Kidney glomerular epithelial cell (primary cell): ENCODE measurements at places on chromosomes 11 and 22.

DNA sequence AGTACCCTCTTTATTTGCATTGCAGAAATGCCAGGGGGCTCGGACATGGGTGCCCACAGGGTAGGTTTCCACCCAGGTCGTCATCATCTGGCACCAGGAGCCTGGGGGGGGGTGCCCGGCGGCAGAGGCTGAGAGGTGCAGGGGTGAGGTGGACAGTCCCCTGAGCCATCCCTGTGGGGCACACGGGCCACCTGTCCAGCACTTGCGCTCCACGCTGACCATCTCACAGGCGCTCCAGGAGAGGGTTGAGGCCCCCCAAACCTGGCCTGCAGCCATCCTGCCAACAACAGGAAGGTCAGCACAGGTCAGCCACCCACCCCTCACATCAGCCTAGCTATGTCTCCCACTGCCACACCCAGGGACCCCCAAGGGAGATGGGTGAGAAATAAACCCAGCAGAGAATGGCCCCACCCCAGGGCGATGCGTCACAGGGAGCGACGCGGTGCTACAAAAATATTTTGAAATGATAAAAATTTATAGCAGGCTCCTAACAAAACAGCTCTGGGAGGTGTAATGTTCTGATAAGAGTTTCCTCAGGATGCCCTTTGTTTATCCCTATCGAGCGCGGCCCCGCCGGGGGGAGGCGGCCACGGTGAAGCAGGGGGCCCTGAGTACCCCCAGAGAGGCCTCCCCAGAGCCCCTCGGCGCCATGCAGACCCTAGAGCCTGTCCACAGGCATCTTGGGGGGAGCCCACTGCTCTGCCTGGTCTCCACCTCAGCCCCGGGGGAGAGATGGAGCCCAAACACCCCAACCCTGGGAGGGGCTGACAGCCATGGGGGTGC, 21.0 kb upstream of the GNB1L start:
- no peak for DNase-seq

- DNase-seq: no peak
Measured at GRCh38 chr11:57360991-57361390, 20.0 kb downstream of the PRG3 start.

DNA sequence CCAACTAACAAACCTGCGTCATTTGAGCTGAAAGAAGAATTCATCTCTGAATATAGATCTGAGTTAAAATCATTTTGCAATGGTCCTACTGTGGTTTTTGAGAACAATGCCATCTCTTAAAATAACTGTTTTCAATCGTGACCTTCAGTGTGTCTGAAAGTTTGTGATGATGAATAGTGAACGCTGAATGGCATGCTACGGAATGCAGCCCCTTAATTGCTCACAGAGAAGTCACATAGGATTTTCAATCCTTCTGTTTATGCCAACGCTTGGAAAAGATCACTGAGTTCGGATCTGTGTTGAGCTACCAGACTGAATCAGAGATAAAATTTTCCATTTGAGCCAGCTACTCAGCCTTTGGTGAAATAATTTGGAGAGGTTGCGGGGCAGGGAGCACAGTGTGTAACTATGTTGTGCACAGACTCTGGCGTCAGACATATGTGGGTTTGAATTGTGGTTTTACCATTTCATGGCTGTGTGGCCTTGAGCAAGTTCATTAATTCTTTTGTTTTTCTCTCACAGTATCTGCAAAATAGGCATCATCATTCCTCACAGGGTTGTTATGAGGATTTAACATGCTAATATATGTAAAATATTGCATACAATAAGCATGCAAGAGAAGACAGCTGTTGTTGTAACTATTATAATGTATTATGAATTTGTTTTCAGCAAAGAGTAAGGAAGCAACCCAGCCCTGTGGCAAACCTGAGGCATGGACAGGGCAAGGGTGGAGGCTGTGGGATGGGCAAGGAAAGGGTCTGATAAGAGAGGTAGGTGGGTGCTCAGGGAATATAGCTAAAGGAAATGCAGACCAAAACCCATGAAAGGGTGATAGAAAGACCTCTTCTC, 679.9 kb downstream of the KCNA4 start:
- no peak for DNase-seq

DNA sequence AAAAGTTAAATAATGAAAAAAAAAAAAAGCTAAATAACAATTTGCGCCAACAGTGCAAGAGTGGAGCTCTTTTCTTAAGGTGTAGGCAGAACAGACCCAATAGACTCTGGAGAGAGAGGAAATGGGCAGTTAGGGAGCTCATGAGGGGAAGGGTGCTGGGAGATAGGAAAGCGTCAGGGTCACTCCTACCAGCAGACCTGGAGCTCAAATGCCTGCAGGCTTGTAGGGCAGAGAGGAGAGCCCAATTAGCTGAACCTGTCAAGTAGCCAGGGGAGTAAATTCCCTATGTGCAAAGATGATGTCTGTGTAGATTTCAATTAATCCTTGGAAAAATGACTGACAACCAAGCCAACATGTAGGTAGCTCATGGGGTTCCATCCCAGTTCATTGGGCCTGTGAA, 73.0 kb downstream of the RAB30 start:
- no peak for DNase-seq

GRCh38 chr11:44305470-44306051, 4.4 kb downstream of the ALX4 start:
- no peak for DNase-seq

DNA sequence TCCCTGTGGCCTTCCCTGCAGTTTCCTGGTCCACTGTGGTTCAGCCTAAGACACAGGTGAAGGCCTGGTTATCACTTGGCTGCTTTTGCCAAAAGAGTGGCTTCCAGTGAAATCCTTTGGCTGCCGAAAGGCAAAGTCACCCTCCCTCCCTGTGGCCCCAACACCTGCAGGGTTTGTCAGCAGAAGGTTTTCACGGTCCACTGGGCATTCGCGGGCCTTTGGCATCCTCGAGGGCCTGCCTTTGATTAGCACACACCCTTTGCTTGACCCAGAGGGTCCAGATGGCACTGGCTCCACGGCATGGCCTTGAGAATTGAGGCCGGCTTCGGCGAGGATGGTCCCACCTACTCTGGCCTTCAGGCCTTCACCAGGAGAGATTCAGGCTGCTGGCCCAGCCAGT, 35.3 kb downstream of the RTN4R start:
- DNase-seq: no peak
